Stimulated activated CD8-positive, alpha-beta memory T cell treated with anti-CD3 and anti-CD28 coated beads, Interleukin-4, amount 100 ng/mL, for 48 hours (primary cell): ENCODE measurements at places on chromosomes 3 and 15.

DNA sequence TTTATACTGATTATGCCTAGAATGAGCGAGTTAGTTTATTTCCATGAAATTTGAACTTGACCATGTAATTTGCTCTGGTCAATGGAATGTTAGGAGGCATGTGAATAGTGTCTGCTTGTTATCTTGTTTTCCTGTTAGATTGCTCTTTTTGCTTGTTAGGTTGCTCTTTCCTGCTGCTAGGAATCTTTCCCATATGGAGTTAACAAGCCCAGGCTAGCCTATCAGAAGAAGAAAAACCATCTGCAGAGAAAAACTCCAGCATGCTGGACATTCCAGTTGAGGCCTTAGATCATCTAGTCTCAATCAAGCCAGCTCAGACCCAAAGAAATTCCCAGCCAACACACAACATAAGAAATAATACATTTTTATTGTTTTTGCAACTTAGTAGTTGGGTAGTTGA lies 470.2 kb upstream of the AGTR1 start:
- no peak for DNase-seq

- no peak for DNase-seq
Measured at GRCh38 chr15:85579957-85580694, 199.7 kb downstream of the AKAP13 start.

DNA sequence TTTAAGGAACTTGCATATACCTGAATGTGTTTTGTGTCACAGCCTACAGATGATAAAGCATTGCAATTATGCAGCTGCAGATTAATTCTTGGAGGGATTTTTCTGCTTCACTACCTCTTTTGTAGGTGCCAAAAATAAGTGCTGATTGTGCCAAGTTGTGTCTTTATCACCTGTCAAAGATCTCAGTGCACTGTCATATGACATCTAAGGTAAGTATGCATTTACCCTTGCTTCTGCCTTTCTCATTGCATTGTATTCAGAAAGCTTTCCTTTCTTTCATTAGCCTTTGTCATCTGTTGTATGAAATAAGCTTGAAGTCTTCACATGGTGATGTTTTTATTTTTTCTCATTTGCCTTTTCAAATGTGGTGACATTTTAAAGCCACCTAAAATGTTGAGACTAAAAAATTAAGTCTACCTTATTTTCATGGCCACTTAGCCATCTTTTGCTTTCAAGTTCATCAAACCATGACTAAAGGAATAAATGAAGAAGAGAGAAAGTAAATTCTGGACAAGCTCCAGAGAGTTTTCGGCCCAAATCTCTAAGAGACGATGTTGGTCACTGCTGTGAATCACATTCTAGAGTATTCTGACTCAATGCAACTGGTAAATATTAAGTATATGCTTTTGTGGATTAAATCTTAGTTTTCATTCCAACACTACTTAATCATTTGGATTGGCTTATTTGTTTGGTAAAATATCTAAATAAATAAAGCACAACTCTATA lies 381.8 kb upstream of the EPHA3 start:
- DNase-seq: no peak

DNA sequence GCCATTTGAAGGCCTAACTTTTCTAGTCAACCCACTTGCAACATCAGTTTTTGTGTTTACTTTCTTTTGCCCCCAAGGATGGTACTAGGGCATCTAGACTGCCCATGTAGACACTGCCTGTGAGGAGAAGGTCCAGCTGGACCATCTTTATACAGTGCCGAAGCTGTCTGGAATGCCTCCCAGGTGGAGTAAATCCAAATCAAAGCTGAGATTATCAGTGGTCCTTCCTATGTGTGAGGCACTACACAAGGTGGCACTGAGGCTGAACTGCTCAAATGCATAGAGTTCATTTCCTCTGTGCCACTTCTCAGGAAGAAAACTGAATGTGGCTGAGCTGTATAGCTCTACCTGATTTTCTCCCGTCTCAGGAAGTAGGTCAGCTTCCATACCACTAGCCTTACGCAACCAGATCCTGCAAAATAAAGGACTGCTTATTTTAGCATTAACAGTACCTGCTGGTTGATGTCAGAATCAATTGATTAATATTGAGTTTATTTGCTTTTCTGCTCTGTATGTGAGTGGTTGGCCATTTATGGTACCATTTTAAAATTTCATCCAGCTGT lies 106.1 kb downstream of the GHSR start:
- DNase-seq: no peak

GRCh38 chr3:58693940-58694850 lies 27.6 kb upstream of the FAM3D start:
- no peak for DNase-seq

DNA sequence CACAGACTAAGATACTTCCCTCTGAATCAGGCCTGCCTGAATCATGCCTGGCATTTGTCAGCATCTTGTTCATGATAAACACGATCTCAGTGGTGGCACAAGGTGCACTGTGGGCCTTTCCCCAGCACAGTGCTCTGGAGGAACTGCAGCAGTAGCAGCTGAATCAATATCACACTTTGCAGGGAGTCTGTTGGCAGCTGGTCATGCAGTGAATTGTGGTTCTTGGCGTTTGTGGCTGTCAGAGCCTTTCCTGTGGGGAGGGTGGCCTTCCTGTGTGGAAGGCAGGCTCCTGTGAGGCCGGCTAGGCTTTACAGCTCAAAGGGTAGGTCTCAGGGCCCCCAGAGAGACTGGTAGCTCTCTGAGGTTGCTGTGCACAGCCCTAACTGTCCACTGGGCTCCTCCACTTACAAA lies 54.4 kb upstream of the TLE3 start:
- DNase-seq: no peak

DNA sequence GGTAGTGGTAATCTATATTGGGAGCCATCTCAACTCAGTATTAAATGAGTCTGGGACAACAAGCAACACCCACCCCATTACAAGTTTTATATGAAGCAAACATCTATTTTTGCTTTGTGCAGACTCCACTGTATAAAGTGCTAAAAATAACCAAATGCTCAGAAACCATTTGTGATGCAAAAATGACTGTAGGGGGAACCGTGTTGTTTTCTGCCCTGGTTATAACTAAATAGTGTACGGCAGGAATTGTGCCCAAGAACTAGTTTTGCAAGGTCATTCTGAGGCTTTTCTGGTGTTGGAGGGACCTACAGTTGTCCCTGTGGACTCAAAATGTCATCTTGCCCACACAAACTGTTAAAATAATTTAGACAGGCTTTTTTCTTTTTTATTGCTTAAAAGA lies 88.3 kb downstream of the ITPR1 start:
- DNase-seq: no peak

- DNase-seq: no peak
Measured at GRCh38 chr3:172280406-172281051, 167.7 kb downstream of the GHSR start.

DNA sequence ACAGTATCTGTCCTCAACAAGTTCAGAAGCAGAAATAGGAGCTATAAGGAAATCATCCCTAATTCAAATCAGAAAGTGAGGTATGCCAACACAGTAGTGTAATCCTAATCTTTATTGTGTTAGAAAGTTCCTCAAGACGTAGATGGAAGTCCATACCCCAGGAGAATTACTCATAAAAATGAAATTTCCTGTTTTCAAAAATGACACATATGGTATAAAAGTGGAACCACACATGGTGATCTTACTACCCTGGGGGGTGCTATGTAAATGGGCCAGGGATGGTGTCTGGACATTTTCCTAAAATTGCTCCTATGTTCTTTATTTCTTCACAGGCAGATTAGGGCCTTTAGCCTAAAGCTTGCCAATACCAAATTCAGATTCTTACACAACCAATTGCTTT lies 204.1 kb downstream of the ARRDC4 start:
- DNase-seq: no peak

GRCh38 chr15:35351059-35351458 lies 194.9 kb downstream of the DPH6 start:
- DNase-seq: no peak

DNA sequence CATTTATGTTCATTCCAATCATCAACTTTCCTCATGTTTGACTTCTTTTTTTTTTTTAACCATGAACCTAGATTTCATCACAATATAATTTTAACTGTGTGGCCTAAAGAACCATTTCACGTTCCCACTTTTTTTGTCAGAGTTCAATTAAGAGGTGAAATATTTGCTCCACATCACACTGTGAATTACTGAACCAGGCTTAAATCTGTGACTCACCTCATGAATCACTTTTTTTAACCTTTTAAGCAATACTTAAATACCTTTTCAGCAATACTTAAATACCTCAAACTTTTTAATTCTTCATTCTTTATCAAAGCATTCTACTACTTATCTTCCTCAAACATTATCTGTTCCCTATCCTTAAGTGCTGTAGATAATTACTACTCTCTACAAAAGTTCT lies 137.6 kb downstream of the SI start:
- DNase-seq: no peak

DNA sequence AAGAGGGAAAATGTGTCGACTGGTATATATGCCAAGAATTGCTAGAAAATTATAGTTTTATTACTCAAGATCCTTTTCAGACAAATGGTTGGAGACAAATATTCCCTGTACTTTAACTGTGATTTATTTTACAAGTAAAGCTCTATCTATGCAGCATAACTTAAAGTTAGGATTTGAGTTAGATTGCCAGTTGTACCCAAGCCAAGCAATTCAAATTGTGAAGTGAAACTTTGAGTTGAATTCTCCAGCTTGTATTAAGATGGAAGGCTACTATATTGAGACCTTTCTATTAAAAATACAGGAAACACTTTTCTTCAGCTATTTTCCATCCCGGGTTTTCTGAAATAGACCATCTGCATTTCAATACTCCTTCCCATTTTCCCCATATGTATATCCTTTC lies 333.1 kb upstream of the RBMS3 start:
- no peak for DNase-seq

DNA sequence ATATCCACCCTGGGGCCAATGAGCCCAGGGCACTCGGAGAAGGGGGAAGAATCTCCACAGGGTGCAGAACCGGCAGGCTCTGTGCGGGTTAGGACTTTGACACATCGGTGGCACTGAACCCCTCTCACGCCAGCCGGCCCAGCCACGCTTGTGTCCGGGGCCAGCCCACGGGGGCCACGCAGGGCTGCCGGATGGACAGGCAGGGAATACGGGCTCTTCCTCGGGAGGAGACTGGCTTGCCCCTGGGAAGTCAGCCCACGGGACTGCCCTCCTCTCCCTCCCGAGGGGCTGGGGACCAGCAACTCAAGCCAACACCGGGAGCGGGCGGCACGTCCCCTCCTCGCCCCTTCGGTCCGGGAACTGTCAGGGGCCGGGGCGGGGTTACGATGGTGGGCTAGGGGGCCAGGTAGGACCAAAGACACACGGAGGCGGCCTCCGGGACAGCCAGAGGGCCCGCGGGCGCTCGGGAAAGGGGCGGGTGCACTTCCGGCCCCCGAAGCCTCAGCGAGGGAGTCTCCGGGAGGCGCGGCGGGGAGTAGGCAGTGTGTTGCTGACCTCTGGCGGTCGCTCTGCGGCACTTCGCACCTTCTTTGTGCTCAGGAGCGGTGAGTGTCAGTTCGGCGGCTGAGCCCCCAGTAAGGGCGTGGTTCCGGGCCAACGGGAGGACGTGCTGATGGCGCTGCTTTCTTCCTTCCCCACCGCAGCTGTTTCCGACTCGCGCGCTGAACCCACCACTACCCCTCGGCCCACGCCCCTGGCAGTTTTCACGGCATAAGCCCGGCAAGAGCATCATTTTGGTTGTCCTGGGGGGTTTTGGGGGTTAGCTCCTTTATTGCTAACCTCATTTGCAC lies 5.1 kb upstream of the CYP8B1 start:
- peak; percentile 89 for DNase-seq

DNA sequence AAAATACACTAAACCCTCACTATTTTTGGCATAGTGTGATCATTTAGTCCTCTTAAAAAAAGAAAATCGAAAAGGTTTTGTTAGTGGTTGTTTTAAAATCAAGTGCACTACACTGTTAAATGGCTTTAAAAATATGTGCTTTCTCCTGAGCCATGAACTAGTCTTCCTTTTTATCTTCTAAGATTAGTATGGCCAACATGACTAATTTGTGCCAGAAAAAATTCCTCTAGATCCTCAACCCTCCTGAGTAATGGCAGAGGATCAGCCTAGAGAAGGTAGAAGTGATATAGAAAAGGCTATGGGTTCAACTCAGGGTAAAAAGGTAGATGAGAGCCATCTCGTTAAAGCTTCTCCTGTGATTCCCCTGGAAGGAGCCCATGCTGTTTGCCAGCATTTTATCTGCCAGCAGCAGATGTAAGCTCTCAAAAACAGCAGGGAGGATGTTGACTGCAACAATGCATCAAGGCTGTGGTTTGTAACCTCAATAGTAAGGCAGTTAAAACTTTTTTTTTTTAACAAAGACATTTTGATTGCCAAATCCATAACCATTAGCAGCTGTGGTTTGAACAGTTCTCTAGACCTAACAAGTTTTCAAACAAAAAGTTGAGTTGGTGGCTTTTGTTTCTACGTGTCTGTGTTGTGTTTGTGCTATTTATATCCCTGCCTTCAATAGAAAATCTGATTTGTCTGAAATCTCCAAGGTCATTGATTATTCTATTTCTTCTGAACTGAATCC lies 30.2 kb upstream of the ZNF609 start:
- peak; percentile 33 for DNase-seq

DNA sequence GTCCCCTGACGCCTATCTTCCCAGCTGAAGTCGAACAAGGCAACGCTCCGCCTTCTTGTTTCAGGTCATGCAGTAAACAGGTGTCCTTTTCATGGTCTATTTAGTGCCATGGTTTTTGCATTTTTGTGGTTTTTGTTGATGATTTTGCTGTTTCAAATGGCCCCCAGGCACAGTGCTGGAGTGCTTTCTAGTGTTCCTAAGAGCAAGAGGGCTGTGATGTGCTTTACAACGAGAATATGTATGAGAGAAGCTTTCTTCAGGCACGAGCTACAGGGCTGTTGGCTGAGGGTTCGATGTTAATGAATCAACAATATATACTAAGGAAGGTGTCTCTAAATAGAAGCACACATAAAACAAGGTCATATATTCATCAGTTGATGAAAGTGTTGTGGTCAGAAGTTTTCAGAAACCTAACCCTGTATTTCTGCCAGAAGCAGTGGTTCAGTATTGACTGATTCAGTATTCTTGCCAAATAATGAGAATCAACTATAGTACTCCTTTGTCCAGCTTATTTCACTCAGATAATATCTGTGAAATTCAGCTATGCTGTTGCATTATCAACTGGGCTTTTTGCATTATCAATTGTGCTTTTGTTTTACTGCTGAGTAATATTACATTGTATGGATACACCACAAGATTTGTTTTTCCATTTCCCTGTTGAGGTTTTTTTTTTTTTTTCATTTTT lies 18.5 kb downstream of the LIMD1 start:
- no peak for DNase-seq

DNA sequence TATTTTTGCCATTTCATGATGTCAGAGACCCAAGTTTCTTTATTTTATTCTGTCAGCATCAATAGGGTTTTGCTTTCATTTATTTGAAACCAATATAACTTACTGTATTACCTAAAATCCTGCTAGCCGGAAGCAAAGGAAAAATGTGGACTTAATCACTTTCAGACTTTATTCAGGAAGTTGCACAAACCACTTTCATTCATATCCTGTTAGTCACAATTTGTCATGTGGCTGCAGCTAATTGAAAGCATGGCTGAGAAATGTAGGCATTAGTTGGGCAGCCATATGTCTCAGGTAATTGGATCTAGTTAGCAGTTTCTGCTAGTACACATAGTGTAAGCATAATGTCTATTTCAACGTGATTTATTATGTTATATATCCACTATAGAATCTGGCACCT lies 462.3 kb upstream of the SGO1 start:
- DNase-seq: no peak
